Lower lobe of right lung (tissue), 2 donors: ENCODE measurements at places on chromosomes 11 and 22.
A peak's percentile ranks its signal among the peaks of the same experiment; 100 is the strongest.

DNA sequence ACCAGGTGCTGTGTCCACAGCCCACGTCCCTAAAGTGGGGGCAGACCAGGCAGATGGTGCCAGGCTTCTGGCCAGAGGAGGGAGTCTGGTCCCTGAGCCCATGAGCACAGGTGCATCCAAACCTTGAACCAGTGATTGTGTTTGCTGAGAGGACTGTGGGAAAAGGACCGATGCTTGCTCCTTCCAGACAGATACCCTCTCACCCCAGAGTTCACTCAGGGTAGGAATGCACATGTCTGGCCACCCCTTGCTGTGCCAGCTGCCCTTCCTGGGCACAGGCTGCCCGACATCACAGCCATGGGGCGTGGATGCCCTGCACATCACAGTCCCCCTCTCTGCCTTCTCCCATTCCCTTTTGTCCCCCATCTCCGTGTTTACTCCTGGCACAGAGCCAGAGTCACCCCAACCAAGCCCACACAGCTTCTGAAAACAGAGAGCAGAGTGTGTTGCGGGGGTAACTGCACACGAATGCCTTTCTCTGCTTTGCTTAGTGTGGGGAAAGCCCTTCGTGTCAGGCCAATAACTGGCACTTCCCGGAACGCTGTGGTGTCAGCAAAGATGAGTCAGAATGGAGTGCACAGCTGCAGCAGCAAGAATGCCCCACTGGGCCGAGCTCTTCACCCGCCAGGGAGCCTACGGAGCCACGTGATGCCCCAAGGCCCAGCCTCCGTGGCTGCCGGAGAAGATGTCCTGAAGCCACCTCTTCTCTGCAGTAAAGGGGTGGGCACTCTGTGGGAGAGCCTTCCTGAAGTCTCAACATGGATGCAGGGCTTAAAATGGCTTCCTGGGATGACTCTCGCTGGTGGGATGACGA, 7.6 kb downstream of the CARS1 start:
- DNase-seq, result peak; percentile 67
- peaks cover 50% of the 10 kb centered on the region for H3K36me3 ChIP-seq
- peaks cover 22% of the 10 kb centered on the region for H3K4me1 ChIP-seq
- H3K4me3 ChIP-seq, result no peak overlapping the region
- no peaks in the 10 kb centered on the region for H3K27me3 ChIP-seq

DNA sequence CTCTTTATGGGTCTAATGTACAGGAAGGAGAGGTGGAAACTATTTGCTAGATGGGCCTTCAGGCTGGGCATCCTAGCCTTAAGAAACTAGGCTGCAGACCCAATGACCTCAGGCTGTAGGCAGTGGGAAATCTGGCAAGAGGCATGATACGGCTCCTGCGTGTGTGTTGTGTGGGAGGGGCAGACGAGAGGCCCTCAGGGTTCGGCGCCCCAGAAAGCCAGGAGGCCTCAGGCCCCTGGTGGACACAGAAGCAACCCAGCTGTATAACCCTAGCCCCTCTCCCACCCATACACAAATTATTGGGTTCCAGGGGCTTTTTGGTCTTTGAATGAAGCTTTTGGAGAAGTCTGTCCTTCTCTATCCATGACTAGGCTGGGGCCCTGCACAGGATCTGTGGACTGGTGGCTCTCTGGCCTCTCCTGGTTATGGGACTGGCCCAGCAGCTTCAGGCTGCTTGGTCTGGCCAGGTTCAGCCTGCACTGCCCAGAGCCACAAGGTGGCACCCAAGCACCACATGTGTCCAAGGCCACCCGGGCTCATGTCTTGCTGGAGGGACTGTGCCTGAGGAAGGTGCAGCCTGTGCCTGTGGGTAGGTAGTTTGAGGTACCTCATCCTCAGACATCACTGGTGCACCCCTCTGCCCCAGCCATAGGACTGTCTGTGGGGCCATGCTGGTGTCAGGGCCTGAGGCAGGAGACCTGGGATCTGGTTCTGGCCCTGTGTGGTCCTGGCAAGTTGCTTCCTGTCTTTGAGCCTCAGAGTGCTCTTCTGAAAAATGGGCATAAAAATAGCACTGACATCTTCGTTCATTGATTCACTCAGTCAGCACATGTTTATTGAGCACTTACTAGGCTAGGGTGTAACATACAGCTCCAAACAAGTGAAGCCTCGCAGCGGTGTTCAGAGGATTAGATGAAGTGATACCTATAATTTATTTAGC, 87.5 kb downstream of the RRM1 start:
- peak; percentile 68 for DNase-seq
- peaks cover 3% of the 10 kb centered on the region for H3K4me1 ChIP-seq
- no peaks in the 10 kb centered on the region for H3K27me3 ChIP-seq
- H3K36me3 ChIP-seq, result no peaks in the 10 kb centered on the region
- no peak overlapping the region for H3K27ac ChIP-seq
- H3K4me3 ChIP-seq, result no peak overlapping the region

DNA sequence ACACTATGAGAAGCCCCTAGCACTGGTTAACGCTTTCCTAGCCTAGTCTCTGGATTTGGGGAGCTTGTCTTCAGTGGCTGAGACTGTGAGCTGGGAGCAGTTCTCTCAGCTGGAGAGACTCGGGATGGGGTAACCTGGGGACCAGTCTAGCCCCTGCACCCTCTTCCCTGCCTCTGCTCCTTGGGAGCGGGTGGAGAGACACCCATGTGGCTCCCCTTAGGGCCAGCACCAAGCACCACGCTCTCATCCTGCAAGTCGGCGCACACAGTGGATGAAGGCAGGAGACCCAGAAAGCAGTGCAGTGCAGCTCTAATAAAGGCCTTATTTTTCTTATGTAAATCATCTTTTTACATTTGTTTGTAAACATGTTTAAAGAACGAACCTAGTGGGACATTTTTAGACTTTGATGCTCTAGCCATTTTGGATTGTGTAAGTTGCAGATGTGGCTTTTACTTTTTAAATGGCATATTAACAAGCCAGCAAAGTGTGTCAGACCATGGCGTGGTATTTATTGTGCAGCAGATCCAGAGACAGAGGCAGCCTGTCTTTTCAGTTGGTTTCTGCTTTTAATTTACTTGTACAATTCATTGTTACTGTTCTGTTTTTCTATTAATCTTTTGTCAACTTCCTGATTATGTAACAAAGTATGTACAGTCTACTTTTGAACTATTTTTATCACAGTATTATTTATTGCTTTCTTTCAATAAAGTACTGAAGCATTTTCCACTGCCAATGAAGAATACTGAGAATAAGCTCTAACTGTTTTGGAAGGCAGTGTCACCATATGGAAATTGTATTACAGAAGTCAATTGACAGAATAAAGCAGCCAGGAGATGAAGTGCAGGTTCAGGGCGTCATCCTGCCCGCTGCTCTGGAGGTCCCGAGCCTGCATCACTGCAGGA, 14.4 kb upstream of the CTTN start:
- H3K4me3 ChIP-seq, result no peak overlapping the region
- no peak for DNase-seq
- H3K36me3 ChIP-seq, result peaks cover 53% of the 10 kb centered on the region

DNA sequence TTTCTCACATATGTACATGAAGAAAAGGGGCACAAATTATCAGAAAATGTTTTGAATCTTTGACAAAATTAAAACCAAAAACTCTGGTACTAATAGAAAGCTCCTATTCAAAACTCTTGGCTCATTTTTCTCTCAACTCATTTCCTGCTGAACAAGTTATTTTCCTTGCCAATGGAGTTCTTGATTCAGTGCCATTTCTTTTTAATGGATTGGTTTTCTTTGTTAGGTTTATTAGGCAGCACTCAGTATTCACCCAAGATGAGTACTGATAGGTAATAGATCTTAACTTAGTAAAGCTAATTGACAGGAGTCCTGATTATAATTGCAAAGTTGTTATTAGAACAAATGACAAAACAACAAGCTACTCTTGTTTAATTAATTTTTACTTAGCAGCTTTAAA, 279.4 kb upstream of the PDGFD start:
- no peak overlapping the region for H3K27ac ChIP-seq
- H3K36me3 ChIP-seq, result no peaks in the 10 kb centered on the region
- H3K27me3 ChIP-seq, result no peaks in the 10 kb centered on the region
- H3K4me1 ChIP-seq, result no peaks in the 10 kb centered on the region

DNA sequence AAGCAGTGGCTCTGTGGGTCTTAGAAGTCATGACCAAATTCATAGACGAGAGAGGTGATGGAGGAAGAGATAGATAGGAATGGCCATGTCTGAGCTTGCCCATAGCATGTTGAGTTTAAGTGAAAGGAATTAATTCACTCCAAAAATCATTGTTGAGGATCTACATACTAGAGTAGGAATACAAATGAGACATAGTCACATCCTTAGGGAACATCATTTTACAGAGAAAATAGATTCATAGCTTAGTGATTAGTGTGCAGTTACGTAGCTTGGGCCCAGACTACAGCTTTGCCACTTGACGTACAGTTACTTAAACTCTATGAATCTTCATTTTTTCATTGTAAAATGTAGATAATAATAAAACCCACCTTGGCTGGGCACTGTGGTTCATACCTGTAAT, 21.4 kb upstream of the BMAL1 start:
- no peaks in the 10 kb centered on the region for H3K36me3 ChIP-seq
- H3K4me3 ChIP-seq, result no peak overlapping the region
- no peak for DNase-seq
- H3K27ac ChIP-seq, result no peak overlapping the region

DNA sequence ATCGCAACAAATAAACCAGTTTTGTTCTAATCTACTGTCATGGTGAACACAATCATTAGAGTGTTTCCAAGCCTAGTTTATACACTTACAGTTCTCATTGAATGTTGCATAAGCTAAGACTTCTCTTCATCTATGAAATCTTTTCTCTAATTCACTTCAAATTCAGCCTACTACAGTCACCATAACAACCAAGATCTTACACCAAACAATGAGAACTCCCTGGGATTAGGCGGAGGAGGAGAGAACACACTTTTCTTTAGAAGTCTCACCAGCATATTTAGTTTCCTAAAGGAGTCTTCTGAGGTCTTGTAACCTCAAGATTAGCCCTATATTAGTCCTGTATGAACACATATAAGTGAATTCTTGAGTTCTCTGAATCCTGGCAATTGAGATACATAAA, 1889.7 kb downstream of the LRRC4C start:
- H3K27me3 ChIP-seq, result no peaks in the 10 kb centered on the region
- H3K4me1 ChIP-seq, result no peaks in the 10 kb centered on the region
- no peak overlapping the region for H3K4me3 ChIP-seq
- H3K27ac ChIP-seq, result no peak overlapping the region
- DNase-seq, result no peak
- no peaks in the 10 kb centered on the region for H3K36me3 ChIP-seq

GRCh38 chr22:24355574-24355973, 71.8 kb upstream of the ADORA2A start:
- no peak overlapping the region for H3K27ac ChIP-seq
- H3K4me3 ChIP-seq, result no peak overlapping the region
- DNase-seq, result no peak
- peaks cover 72% of the 10 kb centered on the region for H3K36me3 ChIP-seq
- H3K4me1 ChIP-seq, result peaks cover 16% of the 10 kb centered on the region
- no peaks in the 10 kb centered on the region for H3K27me3 ChIP-seq

DNA sequence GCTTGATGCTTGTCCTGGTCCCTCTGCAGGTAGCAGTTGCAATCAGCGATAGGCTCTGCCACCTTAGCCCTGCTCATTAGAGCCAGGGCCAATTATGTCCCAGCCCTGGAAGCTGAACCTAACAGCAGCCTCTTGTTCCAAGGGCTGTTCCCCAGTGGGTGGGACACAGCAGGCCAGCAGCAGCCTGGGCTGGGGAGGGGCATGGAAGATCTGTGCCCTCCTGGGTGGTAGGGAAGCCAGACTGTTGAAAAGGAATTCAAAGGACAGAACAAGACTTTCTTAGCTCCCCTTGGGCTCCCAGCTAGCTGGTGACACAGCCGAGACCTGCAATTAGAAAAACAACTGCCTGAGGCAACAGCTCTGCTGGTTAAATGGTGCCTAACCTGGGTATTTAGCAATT, 17.4 kb downstream of the DRD2 start:
- no peak overlapping the region for H3K27ac ChIP-seq
- no peaks in the 10 kb centered on the region for H3K36me3 ChIP-seq
- no peak overlapping the region for H3K4me3 ChIP-seq
- no peaks in the 10 kb centered on the region for H3K4me1 ChIP-seq
- peaks cover 16% of the 10 kb centered on the region for H3K27me3 ChIP-seq
- no peak for DNase-seq

DNA sequence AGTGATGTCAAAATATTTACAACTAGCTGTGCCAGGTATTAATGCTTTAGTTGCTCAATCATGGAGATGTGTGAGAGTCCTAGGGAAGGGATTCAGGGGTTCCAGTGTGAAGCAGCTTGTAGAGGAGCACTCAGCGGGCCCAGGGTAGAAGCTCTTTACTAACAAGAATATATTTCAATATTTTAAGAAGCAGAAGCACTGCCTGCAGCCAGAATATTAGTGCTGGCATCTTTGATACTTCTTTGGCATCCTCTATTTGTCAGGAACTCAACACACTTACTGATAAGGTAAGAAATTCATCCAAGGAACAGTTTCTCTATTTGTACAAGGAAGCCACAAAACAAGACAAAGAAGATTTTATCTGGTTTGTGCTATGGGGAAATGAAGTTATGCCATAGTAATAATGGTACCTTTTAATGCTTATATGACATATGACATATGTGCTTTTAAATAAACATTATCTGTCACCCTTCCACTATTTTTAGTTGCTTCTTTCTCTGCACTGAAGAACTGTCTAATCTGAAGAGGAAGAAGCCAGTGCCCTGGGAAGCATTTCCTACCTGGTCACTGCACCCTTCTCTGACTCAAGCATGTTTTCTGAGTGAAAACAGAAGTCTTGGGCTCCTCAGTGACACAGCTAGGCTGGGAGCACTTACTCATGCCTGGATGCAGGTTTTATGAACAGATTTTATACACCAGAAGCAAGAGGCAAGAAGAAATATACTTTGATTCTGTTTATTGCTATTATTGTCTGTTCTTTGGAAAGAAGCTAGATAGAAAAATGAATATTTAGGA, 388.1 kb upstream of the CCDC90B start:
- H3K4me1 ChIP-seq, result no peaks in the 10 kb centered on the region
- no peak overlapping the region for H3K27ac ChIP-seq
- H3K36me3 ChIP-seq, result no peaks in the 10 kb centered on the region
- no peaks in the 10 kb centered on the region for H3K27me3 ChIP-seq

- H3K27me3 ChIP-seq, result no peaks in the 10 kb centered on the region
- H3K27ac ChIP-seq, result no peak overlapping the region
- peaks cover 5% of the 10 kb centered on the region for H3K4me1 ChIP-seq
- DNase-seq, result no peak
- H3K36me3 ChIP-seq, result peaks cover 90% of the 10 kb centered on the region
- no peak overlapping the region for H3K4me3 ChIP-seq
Measured at GRCh38 chr11:36492724-36493304, 17.3 kb downstream of the TRAF6 start.

GRCh38 chr11:96340555-96340885, 2.5 kb downstream of the MAML2 start:
- H3K4me3 ChIP-seq, result peak overlapping the region; percentile 82
- no peaks in the 10 kb centered on the region for H3K27me3 ChIP-seq
- H3K27ac ChIP-seq, result peak overlapping the region; percentile 85

DNA sequence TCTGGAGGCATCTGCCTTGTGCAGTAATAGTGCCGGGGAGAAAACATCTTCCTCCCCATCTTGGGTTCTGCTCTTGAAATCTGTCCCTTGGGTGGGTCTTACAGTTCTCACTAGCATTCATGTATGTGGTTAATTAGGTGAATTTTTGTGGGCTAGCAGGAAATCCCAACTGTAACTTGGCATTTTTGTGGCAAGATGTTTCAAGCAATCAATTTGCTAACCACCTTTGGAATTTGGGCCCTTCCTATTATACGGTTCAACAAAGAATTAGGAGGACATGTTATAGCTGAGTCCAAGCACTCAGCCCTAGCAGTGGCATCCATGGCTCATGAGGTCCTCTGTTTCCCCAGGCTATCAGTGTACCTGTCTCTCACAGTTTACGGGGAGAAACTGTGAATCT, 89.1 kb upstream of the MTNR1B start:
- H3K27ac ChIP-seq, result no peak overlapping the region
- no peaks in the 10 kb centered on the region for H3K36me3 ChIP-seq
- H3K27me3 ChIP-seq, result no peaks in the 10 kb centered on the region

GRCh38 chr11:3243880-3244279, 11.7 kb upstream of the MRGPRE start:
- peaks cover 3% of the 10 kb centered on the region for H3K27me3 ChIP-seq
- no peak for DNase-seq
- H3K4me3 ChIP-seq, result no peak overlapping the region
